ENCODE measurements at places on chromosomes 5 and 9. TPM values are rescaled to one million over a fixed set of nuclear protein-coding genes. Genes with fewer than 3 reads are reported as not detected.

Gene NUTM2G
- not detected for total RNA-seq

DNA sequence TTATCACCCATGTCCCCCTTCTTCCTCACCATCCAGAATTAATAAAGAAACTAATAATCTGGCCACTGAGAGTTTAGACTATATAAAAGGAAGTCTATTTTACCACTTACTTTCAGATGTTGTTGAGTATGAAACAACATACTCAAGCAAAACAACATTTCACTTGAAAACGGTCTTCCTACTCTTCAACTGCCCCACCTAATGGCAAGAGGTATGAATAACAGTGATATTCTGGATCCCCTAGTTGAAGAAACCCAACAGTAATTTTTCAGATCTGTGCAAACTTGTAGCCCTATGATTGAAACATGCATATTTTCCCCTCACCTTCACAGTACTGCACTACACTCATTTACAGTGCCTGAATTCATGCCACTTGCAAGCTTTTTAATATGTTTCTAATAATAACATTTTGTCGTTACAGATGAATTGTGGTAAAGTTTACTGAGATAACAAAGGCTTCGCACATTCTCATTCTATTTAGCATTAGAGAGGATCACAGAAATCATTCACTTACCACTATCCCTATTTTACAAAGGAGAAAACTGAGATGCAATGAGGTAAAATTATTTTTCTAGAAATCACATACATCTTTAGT lies 267.9 kb upstream of the PDE4D start:
- no peaks in the 10 kb centered on the region for H3K27me3 ChIP-seq
- no peaks in the 10 kb centered on the region for H3K4me1 ChIP-seq
- no peak overlapping the region for H3K4me3 ChIP-seq
- no peak overlapping the region for H3K27ac ChIP-seq

Gene GAS1
- 7.4 TPM for total RNA-seq

Gene CDO1
- 472 TPM for total RNA-seq

DNA sequence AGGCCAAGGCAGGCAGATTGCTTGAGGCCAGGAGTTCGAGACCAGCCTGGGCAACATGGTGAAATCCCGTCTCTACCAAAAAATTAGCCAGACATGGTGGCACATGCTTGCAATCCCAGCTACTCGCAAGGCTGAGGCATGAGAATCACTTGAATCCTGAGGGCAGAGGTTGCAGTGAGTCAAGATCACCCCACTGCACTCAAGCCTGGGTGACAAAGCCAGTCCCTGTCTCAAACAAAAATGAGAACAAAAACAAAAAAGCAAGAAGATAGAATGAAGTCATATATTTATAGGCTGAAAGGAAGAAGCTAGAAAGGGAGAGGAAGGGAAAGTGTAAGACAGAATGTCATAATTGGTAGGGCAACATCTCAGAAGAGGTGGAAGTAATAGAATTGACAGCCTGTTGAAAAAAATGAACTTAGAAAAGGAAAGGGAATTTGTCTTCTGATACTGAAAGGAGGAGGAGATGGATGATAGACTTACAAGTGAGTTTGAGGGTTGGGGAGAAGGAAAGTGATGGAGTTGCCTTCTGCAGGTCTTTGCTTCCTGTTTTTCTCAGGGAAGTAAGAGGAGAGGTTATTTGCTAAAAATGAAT lies 32.2 kb downstream of the CARD6 start:
- no peaks in the 10 kb centered on the region for H3K36me3 ChIP-seq
- no peak overlapping the region for H3K4me3 ChIP-seq
- no peak overlapping the region for H3K27ac ChIP-seq
- no peak for DNase-seq
- H3K4me1 ChIP-seq: no peaks in the 10 kb centered on the region

Gene GDF9
- 0.08 TPM for total RNA-seq

Gene GABRA6
- not detected for total RNA-seq

Gene DBN1
- total RNA-seq: 4.9 TPM

Gene KIF27
- 5.1 TPM for total RNA-seq

GRCh38 chr9:132441404-132441803 lies 31.4 kb downstream of the CFAP77 start:
- H3K4me1 ChIP-seq: no peaks in the 10 kb centered on the region
- H3K36me3 ChIP-seq: no peaks in the 10 kb centered on the region
- H3K27ac ChIP-seq: no peak overlapping the region
- peaks cover 3% of the 10 kb centered on the region for H3K27me3 ChIP-seq
- H3K4me3 ChIP-seq: no peak overlapping the region

DNA sequence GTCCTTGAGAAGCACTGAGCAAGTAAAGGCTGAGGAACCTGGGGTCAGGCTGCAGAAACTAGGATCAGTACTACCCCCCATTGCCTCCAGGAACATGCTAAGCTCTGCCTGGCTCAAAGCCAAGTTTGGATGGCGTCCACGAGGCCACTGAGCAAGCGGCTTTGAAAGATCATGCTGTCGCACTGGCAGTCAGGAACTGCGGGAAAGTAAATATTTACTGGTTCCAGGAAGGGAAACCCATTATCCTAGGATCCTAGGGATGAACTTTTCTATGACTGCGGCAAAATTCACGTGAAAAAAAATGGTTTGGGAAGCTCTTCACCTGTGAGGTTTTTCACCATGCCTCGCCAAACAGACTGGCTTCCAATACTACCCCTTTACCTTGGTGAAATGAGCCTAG lies 75.3 kb upstream of the PJA2 start:
- H3K27me3 ChIP-seq: no peaks in the 10 kb centered on the region
- peak overlapping the region; percentile 85 for H3K27ac ChIP-seq
- H3K4me3 ChIP-seq: peak overlapping the region; percentile 35
- H3K4me1 ChIP-seq: no peaks in the 10 kb centered on the region

DNA sequence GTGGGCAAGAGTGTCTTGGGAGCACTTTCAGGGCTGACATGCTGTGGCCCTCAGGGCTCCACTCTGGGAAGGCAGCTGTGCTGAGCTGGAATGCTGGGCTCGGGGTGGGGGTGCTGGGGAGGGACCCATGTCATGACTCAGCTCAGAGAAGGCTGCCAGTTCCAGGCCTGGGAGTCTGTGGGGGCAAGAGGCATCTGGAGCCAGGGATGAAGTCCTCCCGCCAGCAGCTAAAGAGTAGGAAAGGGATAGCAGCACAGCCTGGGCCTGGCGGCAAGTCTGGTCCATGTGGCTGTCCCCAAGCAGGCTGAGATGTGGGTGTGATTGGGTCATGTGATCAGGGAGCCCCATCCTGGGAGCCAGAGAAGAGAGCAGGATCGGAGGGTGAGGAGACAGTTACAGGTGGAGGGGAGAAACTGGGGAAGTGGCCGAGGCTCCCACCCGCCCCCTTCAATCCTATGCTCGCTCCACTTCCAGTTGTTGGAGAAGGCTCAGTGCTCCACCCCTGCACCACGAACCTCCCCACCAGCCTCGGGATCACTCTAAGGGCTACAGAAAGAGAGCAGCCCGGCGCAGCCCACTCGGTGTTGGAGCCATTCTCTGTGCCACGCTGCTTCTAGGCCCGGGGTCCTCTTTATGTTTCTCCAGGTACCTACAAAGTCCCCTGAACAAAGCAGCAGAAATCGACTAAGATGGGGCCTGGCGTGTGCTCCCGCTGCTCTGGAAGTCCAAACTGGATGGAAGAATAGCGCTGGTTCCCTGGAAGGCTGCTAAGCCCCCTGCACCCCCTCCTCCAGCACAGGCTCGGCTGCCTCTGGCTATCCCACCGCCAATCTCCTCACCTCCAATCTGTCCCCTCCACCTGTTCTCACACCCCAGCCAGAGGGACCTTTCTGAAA lies 12.0 kb downstream of the PDGFRB start:
- no peak overlapping the region for H3K4me3 ChIP-seq
- DNase-seq: no peak
- no peaks in the 10 kb centered on the region for H3K36me3 ChIP-seq

- H3K27ac ChIP-seq: no peak overlapping the region
- no peaks in the 10 kb centered on the region for H3K4me1 ChIP-seq
- no peak overlapping the region for H3K4me3 ChIP-seq
- no peaks in the 10 kb centered on the region for H3K27me3 ChIP-seq
Observed at GRCh38 chr9:3664044-3664443, 138.2 kb upstream of the RFX3 start.

Gene TLR4
- 23.3 TPM for total RNA-seq

Gene ANKRD31
- total RNA-seq: 0.05 TPM

GRCh38 chr9:134306636-134307600 lies 19.3 kb upstream of the RXRA start:
- no peak for DNase-seq
- H3K36me3 ChIP-seq: no peaks in the 10 kb centered on the region
- H3K27me3 ChIP-seq: no peaks in the 10 kb centered on the region
- no peak overlapping the region for H3K27ac ChIP-seq

Gene IGIP
- 4.1 TPM for total RNA-seq

Gene APBA1
- total RNA-seq: 19.0 TPM

Gene CBY3
- total RNA-seq: not detected

All from liver (tissue), 10 donors.